NK-92 treated with Interleukin-12 subunit alpha and Interleukin-12 subunit beta, amount 100 ng/mL, for 24 hours (cell line): ENCODE measurements at places on chromosomes 6 and 20.

GRCh38 chr6:92710048-92710447 is 709.3 kb downstream of the EPHA7 start:
- DNase-seq: no peak

- no peak for DNase-seq
Observed at GRCh38 chr6:160378218-160378617, 30.0 kb downstream of the SLC22A3 start.

DNA sequence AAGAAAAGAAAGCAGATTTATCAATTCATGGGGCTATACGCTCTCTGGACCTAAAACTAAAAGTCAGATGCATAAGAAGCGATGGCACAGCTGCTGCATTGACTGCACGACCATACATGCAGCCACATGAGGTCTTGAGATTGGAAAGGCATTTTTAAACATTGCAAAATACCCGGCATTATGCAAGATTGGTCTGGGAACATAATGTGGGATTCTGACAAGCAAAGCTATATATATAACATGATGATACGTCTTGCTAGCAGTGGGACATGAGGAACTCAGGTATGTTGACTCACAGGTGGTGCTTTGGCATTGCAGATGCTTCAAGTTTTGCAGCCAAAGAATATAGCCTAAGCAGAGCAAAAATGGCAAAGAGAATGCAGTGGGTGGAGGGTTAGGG is 55.1 kb downstream of the SAMD3 start:
- DNase-seq: no peak

DNA sequence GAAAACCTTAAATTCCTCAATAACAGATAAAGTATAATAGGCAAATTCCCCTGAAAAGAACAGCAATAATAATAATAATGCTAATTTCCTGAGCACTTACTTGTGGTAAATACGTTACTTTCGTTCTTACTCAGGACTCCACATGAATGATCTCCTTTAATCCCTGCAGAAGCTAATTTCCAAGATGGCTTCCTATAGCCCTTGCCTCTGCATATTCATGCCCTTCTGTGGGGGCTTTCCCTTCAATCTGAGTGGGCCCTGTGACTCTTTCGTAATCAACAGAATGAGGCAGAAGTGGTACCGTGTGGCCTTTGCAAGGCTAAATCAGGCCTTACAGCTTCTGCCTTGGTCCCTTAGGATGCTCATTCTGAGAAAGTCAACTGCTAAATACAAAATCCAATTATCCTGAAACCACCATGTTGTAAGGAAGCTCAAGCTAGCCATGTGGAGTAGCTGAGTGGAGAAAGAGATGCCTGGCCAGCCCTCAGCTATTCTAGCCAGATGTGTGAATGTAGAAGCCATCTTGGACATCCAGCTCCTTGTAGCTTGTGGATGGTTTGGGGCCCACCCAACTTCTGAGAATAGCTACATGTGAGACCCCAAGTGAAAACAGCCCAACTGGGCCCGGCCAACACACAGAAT is 50.5 kb downstream of the MCUR1 start:
- DNase-seq: peak; percentile 38

DNA sequence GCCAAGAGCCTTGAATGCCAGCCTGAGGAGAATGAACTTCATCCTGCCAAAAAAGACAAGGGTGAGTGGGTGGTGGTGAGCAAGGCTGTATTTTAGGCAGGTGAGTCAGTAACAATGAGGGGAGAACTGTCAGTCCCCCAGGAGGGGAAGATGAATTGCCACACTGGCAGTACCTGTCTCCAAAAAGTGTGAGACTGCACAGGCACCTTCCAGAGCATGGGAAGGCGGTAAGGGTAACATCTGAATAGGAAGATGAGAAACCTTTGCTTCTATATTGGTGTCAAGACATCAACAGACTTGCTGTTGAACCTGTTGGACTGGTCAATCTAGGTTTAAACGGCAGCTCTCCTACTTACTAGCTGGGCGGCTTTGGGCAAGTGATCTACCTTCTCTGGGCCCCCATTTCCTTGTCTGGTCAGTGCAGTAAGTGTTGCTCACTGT is 30.9 kb downstream of the STK35 start:
- DNase-seq: no peak

DNA sequence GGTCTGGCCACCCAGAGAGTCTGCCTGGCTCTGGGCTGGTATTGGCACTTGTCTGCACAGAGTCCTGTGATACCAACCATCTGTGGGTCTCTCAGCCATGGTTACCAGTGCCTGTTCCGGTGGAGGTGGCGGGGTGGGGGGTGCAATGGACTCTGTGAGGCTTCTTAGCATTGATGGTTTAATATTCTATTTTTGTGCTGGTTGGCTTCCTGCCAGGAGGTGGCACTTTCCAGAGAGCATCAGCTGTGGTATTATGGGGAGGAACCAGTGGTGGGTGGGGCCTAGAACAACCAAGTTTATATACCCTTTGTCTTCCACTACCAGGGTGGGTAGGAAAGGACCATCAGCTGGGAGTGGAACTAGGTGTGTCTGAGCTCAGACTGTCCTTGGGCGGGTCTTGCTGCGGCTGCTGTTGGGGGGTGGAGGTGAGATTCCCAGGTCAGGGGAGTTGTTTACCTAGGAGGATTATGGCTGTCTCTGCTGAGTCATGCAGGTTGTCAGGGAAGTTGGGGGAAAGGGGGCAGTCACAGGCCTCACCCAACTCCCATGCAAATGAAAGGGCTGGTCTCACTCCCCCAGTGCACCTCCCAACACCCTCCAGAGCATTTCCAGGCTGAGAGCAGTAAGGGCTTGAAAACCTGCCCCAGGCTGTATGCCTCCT is 117.5 kb downstream of the FLRT3 start:
- no peak for DNase-seq

DNA sequence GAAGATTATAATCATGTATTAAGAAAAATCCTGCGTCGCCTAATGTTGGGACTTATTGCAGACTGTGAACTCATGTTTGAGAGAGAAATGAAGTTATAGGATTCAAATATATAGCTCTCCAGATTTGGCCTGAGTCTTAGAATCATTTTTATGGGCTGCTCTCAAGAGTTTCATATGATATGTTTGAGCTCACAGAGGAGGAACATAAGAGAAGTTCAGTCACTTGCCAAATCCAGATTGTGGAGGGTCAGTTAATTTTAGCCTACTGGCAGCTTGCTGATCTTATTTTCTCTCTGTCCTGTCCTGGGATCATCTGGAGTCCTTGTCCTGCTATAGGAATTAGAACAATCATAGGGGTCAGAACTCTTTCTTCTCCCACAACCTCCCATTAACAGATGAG is 186.1 kb upstream of the SUPT3H start:
- DNase-seq: no peak

DNA sequence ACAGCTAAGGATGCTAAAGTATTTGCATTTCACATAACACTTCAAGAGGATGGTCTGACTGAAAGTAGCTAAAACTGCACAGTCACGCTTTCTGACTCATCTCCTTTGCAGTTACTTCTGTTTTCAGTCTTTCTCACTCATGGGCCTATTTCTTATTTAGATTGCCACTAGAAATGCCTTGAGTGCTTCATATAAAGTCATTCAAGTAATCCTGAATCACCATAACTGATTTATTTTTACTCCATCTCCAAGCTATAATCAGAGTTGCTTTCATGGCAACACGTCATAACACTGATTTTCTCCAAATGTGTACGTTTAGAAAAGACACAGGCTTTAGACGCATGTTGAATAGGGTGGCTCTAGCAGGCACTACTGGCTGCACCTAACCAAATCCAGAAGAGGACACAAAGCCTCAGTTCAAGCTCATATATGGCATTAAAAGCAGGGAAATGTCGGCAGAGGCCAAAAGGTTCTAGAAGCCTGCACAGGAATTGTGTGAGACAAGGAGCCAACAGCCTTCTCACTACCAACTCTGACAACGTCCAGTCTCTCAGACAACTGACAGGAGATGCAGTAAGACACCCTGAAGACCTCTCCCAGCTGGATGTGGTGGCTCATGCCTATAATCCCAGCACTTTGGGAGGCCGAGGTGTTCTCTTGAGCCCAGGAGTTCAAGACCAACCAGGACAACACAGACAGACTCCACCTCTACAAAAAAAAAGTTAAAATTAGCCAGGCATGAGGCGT is 64.1 kb upstream of the BEND6 start:
- peak; percentile 2 for DNase-seq

- DNase-seq: no peak
Observed at GRCh38 chr6:46888031-46888430, 33.7 kb downstream of the ADGRF5 start.

DNA sequence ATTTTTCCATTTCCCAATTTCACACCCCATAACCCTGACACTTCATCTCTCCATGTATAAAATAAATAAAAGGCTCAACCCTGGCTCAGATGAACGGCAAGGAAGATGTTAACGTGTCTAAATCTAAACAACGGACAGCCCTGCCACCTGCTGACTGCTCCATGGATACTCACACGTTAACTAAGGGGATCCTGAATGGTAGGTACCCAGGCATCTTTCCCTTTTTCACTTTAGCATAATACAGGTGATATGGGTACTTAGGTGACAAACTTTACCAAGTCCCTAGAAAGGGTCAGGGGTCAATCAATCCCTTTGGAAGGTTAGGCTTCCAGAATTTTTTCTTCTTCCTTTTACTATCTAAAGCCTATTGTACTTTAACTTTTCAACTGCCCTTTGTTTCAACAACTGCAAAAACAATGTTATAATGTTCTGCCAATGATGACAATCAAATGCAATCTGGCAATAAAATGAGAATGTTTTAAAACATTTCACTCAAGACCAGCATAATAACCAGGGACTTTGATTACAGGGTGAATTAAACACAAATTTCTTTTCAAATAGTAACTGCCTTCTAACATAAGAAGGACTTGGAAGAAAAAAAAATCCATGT is 52.4 kb upstream of the IPCEF1 start:
- DNase-seq: no peak

DNA sequence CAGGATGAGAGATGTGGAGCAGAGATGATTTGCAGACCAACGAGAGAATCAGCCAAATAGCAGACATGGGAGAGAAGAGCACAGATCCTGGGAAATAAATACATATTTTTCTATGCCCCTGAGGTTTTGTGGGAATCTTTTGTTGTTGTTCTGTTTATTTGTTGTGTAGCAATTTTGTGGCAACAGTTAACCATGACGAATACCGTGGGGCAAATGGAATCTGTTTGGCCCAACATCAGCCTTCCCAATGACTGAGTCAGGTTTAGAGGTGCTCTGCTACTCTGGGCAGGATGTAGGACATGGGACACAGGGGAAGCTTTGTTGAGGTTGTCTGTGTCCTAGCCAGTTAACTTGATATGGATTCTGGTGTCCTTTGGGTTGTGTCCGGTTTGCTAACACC is 7.9 kb upstream of the SLC2A10 start:
- no peak for DNase-seq
